Esophagus squamous epithelium (tissue), 5 donors: ENCODE measurements at places on chromosomes 2 and 18. TPM values are rescaled to one million over a fixed set of nuclear protein-coding genes. Genes with fewer than 3 reads are reported as not detected.

DNA sequence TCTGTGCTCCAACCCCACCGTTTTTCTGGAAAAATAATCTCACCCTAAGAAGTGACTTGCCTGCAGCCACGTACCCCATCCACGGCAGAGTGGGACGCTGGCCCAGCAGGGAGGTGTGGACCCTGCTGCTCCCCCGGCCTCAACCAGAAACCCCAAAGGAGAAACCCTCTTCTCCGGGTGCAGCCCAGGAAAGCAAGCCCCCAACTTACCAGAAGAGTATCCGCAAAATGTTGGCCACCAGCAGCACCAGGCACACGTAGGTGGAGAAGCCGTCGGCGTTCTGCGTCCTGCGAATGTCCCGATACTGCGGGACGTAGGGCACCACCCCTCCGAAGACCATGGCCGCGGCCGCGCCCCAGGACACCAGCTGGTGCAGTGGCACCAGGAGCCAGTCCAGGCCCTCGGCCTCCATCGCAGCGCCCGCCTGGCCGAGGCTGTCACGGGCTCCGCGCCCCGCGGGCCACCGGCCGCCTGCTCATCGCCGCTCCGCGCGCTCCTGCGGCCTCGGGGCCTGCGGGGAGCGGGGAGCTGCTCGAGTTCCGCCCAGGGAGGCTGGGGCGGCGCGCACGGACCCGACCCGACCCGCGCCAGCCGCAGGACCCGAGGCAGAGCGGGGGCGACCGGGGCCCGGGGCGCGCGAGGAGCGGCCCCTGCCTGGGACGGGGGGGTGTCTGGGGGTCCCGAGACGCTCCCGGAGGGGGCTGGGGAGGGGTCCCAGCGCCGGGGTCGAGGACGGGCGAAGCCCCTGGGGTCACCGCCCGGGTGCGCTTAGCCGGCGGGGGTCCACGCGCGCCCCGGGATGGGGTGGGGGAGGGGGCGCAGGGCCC, 725 bp downstream of the SLC66A2 start:
- no peak for DNase-seq

NGEF gene
- 16.5 TPM for total RNA-seq

CDK15 gene
- total RNA-seq = not detected

GALNT5 gene
- total RNA-seq = 8.8 TPM

PDE1A gene
- total RNA-seq = 9.2 TPM

DNA sequence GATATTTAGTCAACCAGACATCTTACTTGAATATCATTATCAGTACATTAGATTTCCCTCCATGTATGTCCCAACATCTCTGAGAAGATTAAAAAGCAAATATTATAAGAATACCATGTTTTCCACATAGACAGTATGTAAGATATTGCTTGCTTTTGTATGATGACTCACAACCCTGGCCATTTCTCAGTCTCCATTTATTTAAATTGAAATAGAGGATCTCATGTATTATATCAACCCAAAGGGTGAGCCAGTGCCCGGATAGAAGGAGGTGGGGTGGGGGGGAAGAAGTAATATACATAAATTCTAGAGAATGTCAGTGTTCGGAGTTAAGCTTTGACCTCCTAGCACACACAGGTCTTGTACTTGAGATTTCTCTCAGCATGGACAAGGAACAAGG, 109.6 kb downstream of the KYNU start:
- no peak for DNase-seq

GRCh38 chr2:138504546-138505235, 3.1 kb downstream of the SPOPL start:
- DNase-seq = no peak

DNA sequence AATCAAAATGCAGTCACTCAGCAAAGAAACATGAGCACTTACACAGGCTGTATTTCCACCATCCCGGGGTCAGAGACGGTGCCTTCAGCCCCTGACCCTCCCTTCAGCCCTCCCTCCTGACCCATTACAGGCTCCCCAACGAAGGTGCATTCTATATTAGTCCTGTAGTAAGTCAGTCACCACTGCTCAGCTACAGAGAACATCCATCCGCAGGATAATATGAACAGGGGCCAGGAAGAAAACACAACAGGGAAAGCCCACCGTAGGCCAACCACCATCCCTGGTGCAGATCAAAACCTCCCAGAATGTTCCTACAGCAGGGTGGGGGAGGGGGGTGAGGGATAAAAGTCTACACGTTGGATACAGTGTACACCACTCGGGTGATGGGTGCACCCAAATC, 15.1 kb downstream of the PXDN start:
- no peak for DNase-seq

MCFD2 gene
- total RNA-seq = 55.8 TPM

- DNase-seq = no peak
Observed at GRCh38 chr18:40099641-40100040, 1855.4 kb upstream of the PIK3C3 start.

GRCh38 chr18:75923169-75923568, 495.7 kb upstream of the SMIM21 start:
- DNase-seq = no peak

KIF1A gene
- total RNA-seq = not detected

GRCh38 chr2:173963323-173963816, 1.8 kb downstream of the SP3 start:
- DNase-seq = no peak

GRCh38 chr2:128439791-128440665, 121.4 kb upstream of the HS6ST1 start:
- DNase-seq = no peak

- no peak for DNase-seq
Observed at GRCh38 chr18:22378672-22379282, 38.9 kb downstream of the CTAGE1 start.

DNA sequence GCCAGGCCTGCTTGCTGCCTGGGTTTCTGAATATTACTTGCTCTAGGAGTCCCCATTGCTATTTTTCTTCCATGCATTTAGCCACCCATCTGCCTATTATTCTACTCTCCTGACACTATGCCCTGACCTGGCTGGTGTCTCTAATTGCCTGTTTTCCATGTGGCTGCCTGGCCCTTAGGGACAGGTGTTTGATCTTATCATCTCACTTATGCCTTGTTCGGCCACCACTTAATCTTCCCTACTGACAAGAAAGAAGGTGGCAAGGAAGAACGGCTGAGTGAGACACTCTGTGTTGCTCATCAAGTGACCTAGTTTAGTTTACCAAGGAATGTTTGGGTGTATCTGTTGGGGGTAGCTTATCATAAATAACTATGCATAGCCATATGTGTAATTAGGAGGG, 50.4 kb upstream of the RAPH1 start:
- no peak for DNase-seq

GRCh38 chr18:58934356-58934755, 69.7 kb downstream of the ZNF532 start:
- DNase-seq = no peak

HOXD13 gene
- total RNA-seq = not detected

TIA1 gene
- 73.1 TPM for total RNA-seq

DNA sequence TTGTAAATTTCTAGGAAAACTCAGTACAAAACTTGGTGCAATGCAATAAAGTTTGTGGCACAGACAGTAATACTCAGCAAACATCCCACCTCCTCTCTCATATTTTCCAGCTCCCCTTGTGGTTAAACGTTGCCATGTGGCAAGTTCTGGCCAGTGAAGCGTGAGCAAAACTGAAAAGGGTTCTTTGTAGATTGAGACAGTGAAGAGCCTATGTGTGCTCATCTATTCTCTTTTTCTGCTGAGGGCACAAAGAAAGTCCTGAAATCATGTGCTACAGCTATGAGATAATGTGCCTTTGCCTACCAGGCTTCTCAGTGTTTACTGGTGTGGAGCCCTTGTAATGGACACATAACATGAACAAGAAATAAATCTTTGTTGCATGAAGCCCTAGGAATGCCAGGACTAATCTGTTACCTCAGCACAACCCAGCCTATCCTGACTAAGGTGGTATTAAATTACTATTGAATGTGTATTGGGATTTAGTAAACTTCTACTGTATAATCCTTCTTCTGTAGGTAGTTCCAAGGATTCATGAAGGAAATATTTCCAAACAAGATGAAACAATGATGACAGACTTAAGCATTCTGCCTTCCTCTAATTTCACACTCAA, 13.0 kb upstream of the TYMS start:
- no peak for DNase-seq

- DNase-seq = no peak
Observed at GRCh38 chr2:74834792-74835755, 1.1 kb downstream of the HK2 start.

DNA sequence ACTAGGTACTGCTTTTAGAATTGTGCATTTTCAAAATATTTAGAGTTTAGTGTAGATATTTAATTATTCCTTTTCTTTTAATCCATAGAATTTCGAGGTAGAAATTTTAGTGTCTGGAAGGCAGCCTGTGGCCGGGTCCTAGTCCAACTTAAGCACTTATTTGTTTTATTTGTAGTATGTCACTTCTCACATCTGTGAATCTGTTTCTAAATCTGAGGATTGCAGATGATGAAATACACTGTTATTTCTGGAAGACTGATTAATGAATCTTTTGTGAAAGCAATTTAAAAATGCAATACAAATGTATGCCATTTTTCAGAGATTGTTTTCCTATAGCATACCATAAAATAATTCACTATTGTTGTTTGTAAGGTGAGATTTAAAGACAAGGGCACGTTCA, 483.9 kb upstream of the TRIB2 start:
- no peak for DNase-seq

GRCh38 chr2:63875559-63876245, 34.0 kb downstream of the UGP2 start:
- DNase-seq = no peak

DNA sequence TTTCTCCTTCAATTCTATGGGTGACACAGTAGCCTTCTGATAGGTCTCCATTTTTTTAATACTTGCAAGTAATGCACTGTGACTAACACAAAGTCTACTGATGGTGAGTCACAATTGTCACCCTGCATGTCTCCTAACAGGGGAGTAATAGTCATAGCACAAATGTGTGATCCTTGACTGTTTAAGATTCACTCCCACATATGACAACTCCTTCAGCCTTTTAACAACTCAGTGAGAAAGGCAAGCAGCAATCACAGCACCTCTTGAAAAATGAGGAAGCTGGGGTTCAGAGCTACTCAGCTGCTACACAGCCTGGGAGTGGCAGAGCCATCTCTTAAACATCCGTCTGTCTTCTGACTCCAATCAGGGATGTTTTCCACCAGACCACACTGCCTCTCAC, 63.8 kb downstream of the EHD3 start:
- no peak for DNase-seq
